ENCODE measurements at places on chromosomes 1 and 21.

DNA sequence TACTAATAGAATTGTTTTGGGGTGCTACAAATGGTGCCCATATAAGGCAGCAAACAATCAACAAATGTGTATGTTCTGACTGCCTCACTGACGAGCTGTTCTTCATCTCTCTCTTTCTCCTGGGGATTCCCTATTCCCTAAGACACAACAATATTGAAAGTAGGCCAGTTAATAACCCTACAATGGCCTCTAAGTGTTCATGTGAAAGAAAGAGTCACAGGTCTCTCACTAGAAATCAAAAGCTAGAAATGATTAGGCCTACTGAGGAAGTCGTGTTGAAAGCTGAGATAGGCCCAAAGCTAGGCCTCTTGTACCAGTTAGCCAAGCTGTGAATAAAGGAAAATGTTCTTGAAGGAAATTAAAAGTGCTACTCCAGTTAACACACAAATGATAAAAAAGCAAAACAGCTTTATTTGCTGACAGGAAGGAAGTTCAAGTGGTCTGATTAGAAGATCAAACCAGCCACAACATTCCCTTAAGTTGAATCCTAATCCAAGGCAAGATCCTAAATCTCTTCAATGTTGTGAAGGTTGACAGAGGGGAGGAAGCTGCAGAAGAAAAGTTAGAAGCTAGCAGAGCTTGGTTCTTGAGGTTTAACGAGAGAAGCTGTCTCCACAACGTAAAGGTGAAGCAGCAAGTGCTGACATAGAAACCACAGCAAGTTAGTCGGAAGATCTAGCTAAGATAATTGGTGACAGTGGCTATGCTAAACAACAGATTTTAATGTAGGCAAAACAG is 26.3 kb downstream of the ATP2B4 start:
- DNase-seq = no peak

- DNase-seq = no peak
These were observed 234.8 kb downstream of the GPR52 start for GRCh38 chr1:174682419-174683008.

- DNase-seq = no peak
These were observed 165.4 kb upstream of the C8B start for GRCh38 chr1:57131257-57131656.

GRCh38 chr1:213303286-213303685 is 252.2 kb downstream of the RPS6KC1 start:
- no peak for DNase-seq

DNA sequence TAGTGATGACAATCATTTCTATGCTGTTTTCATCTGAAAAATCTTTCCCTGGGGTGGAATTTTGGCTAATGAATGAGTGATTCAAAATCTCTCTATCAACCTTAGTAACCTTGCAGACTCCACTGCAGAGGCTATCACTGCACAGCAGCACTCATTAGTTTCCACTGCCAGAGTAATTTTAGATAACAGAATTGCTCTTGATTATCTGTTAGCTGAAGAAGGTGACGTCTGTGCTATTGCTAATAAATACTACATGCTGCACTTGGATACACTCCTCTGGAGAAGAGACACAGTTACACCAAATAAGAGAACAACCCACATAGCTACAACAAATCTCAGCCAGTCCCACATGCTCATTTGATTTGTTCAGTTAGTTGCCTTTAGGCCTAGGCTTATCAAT is 1348.4 kb downstream of the NCAM2 start:
- DNase-seq = no peak

DNA sequence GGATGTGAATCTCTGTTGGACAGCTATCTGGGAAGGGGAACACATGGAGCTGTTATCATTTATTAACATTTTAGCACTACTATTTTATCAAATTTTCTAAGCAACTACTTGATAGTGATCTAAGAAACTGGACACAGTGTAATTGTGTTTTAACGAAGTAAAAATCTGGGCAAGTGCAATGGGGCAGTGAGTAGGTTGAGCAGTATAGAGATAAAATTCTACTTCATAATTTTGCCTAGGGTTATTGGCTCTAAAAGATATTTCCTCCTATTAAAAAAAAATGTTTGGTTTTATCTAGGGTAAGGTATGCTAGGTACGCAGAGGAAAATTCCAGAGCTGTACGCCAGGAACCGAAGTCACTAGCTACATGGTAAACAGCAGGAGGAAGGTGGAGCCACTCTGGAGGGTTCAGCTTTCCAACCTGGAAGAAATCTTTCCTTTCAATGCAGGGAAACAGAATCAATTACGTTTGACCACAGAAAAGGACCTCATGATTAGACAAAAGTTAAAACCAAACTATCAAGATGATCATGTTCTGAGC is 43.3 kb downstream of the BCAR3 start:
- DNase-seq = no peak

DNA sequence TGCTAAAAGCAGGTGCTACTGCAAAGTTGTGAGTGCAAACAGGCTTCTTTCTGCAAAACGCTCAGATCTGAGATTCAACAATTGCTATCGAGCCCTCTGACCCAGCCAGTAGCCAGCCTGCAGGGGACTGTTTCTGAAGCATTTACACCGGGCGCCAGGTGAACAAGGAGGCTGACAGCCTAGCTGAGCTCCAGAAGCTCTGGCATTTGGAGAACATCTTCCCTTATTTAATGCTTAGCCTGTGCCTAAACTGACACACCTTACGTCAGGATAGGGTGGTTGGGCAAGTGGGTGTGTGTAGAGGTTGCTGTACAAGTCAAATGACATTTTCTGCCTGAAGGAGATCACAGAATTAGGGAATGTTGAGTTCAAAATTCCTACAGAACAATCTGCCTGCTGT is 15.8 kb upstream of the PLA2G2C start:
- no peak for DNase-seq

DNA sequence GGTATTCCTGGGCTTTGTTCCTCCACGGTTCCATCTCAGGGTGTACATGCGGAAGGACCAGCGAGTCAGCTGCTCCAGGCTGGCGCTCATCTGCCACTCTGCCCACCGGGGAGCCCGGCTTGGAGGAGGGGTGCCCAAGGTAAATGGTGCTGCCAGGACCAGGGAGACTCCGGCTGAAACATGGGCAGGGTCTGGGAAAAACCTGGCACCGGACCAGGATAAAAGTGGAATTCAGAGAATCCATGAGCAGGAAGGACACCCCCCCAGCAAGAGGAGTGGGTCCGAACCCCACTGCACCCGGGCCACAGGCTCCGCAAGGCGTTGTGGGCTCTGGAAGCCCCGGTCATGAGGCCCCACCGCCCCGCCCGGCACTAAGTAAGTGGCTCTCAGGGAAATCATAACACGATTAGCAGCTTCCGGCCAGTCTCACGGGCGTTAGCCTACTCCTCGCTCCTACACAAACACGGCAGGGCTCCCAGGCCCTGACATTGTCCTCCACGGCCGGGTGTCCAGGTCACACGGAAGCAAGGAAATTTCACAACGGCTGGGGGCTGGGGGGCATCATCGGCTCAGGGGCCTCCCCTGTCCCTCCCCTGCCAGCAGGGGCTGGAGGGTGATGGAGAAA is 21.1 kb downstream of the MEGF6 start:
- no peak for DNase-seq

DNA sequence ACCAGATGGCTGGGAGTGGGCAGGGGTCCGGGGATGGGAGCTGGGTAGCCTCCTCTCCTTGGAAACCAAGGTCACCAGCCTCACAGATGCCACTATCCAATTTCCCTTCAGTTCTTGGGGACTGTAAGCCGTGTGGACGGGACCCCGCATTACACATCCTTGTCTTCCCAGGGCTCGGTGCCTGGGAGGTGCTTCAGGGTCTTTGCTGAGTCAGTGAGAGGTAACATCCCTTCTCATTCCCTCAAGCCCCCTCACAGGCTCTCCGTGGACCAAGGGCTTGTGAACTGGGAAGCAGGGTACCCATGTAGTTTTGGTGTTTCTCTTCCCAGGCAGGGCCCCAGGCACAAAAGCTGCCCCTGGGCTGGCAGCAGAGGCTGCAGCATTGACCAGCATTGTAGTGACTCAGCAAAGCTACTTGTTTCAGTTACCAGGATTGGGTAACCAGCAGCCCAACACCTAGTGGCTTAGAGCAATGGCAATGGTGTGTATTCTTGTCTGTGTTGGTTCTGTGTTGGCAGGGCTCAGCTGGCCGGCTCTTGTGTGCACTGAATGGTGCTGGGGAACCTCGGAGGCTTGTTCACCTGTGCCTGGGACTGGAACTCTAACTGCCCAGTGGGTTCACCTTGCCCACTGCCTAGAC is 24.6 kb upstream of the PCBP3 start:
- DNase-seq = no peak

DNA sequence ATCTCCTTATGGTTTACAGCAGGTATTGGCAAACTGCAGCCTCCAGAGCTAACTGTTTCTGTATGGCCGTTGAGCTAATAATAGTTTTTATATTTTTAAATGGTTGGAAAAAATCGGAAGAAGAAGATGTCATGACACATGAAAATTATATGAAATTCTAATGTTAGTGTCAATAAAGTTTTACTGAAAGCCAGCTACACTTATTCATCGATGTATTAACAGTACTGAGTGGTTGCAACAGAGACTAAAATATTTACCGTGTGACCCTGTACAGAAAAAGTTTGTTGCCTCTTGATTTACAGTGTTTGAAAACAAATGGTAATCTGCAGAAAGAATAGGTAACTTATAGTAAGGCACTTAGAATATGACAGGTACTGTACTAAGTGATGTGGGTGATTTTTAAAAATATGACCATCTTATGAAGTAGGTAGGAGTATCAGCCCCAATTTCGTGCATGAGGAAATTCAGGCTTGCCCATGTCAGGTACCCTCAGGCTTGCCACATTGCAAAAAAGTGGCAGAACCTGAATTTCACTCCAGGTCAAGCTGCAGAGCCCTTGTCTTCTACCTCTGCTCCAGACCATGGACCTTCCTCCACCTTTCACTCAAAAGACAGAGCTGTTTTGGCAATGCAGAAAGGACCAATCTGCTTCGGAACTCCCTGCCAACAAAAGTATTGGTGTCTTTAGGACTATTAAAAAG is 311.9 kb upstream of the RUNX1 start:
- DNase-seq = no peak

DNA sequence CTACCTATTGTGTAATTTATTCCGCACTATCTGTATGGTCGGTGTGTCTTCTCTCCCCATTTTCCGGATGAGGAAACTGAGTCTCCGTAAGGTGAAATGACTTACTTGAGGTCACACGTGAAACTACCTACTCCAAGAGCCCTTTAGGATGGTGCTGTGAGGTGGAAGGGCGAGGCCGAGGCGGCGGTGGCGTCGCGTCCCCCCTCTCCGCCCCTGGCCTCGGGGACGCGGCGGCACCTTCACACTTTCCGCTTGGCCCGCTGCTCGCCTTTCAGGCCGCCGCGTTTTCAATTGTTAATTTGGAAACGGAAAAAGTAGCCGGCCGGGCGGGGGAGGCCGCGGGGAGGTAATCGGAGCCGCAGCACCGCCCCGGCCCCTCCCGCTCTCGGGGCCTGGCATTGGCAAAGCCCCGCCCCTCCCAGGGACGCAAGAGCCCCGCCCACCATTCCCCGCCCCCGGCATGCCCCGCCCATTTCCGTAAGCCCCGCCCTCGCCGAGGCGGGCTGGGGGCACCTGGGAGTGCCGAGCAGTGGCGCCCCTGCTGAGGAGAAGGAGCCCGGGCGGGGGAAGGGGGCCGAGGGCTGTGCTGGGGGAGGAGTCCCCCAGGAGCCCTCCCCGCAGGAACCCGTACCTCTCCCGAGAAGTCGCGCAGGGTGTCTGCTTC is 18.6 kb downstream of the KCNQ4 start:
- DNase-seq = peak; percentile 78

DNA sequence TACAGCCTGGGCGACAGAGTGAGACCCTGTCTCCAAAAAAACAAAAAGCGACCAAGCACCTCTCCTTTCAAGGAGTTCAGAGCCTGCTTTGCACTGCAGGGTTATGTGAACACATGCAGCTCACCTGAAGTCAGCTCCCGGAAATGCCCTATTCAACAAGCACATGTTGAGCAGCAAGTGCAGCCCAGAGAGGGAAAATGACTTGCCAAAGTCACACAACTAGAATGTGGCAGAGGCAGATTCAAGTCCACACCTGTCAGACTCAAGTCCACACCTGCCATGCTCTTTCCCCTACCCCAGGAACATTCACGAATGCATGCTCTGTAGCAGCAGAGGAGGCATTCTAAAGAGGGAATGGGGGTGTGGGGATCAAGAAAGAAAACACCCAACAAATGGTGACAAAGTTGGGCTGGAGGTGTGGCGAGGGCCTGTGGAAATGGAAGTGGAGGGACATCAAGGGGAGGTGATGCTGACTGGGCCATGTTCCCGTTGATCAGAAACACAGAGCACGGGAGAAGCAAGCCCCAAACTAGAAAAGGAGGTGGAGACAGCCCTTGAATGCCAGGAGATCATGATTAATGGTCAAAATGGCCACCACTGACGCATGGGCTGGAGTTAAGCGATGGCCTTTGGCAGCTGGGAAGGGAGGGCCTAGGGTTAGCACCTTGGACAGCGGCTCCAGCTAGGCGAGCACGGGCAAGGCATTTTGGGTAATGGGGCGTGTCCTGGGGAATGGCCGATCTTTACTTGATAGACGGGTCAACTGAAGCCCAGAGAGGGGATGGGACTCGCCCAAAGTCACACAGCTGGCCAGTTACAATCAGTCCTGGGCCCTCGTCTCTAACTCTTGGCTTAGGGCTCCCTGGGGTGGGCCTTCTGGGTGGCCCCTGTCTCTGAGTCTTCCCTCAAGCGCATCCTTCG is 21.5 kb downstream of the RAP1GAP start:
- DNase-seq = no peak

- no peak for DNase-seq
These were observed 56.5 kb downstream of the LAMC2 start for GRCh38 chr1:183242556-183242955.

- DNase-seq = no peak
These were observed 72.4 kb upstream of the TIAM1 start for GRCh38 chr21:31416465-31416864.

DNA sequence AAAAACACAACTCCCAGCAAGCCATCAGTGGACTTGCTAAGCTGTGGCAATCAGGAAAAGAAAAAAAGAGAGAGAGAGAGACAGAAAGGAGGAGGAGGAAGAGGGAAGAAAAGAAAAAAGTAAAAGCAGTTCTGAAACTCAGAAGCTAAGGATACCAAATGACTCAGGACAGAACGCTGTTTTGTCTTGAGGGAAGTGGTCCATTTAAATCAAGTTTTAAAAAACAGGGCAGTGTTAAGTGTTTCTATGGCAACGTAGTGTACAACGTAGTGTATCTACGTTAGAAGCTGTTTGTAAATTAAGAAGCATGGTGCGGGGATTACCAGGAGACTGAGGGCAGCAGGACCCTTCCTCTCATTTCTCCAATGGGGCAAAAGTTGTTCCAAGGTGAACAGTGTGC is 5.8 kb downstream of the ADORA3 start:
- no peak for DNase-seq

DNA sequence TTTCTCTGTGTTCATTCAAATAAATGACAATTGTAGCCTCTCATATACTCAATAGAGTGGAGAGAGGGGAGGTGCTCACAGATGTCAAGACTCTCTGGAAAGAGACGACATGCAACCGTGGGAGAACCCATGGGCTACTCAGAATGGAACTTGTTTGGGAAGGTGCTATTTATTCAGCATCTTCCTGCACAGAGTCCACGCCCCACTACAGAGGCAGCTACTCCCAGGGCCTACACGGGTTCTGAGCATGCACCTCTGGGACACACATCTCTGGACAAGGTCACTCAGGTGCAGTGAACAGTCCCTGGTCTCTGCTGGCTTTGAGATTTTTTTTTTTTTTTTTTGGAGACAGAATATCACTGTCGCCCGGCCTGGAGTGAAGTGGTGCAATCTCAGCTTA is 64.1 kb downstream of the NID1 start:
- DNase-seq = no peak

Data from CMK (cell line).